ENCODE measurements at places on chromosomes 3 and 15.

GRCh38 chr3:10932596-10932995, 60.0 kb upstream of the SLC6A1 start:
- no peak overlapping the region for H3K4me3 ChIP-seq
- no peaks in the 10 kb centered on the region for H3K36me3 ChIP-seq
- H3K4me1 ChIP-seq = no peaks in the 10 kb centered on the region
- no peaks in the 10 kb centered on the region for H3K27me3 ChIP-seq

DNA sequence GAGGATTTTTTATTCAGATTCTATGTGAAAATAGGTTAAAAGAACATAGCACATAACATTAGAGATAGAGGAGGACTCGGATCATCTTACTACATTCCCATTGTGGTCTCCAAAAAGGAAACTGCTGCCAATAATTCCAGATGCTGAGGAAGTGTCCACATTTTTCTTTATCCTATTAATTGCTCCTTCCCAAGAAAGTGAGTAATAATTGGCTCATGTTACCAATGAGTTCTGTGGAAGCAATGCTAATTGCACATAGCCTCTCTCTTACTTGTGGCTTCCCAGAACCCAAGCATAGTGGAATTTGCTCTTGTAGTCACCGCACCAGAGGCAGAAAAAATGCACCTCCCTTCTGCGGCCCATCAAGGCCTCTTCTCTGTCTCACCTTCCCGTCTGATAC, 208.4 kb downstream of the PLOD2 start:
- H3K27me3 ChIP-seq = no peaks in the 10 kb centered on the region
- H3K4me1 ChIP-seq = no peaks in the 10 kb centered on the region
- no peak overlapping the region for H3K4me3 ChIP-seq
- H3K36me3 ChIP-seq = no peaks in the 10 kb centered on the region
- H3K27ac ChIP-seq = no peak overlapping the region

DNA sequence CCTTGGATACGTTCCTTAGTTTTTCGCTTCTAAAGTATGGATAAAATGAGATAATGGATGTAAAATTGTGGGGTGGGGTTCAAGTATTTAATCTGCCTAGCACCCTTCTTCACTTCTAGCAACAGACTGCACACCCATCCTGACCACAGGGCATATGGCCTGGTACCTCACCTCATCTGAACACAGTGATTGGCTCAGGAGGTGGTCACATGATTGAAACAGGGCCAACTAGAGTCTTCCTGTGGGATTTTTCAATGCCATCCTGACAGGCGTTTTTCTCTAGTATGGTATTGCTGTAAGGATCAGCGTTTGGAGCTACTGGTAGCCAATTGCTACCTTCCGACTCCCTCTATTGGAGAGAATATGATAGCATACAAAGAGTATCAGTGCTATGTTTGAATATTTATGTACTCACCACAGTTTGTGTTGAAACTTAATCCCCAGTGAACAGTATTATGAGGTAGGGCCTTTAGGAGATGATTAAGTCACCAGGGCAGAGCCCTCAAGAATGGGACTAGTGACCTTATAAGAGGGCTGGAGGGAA, 172.2 kb downstream of the PPM1L start:
- H3K27ac ChIP-seq = no peak overlapping the region
- H3K4me3 ChIP-seq = no peak overlapping the region
- no peaks in the 10 kb centered on the region for H3K4me1 ChIP-seq

DNA sequence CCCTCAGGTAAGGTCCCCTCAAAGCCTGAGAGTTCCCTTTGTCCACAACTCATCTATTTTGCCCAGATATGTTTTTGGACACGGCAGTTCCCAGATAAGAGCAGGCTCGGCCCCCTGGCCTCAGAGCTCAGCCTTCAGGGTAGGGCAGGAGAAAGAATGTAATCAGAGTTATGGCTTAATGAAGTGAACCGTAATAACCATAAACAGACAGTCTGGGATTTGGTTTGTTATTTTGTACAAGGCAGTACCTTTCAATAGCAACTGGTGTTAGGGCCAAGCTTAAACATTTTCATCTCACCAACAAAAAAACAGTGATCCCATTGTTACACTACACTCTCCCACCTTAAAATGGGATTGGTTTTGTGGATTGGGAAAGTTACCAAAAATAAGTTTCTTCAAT, 12.2 kb upstream of the ALDH1A3 start:
- no peaks in the 10 kb centered on the region for H3K27me3 ChIP-seq
- no peak for DNase-seq
- H3K36me3 ChIP-seq = no peaks in the 10 kb centered on the region
- H3K4me3 ChIP-seq = no peak overlapping the region
- no peaks in the 10 kb centered on the region for H3K4me1 ChIP-seq

DNA sequence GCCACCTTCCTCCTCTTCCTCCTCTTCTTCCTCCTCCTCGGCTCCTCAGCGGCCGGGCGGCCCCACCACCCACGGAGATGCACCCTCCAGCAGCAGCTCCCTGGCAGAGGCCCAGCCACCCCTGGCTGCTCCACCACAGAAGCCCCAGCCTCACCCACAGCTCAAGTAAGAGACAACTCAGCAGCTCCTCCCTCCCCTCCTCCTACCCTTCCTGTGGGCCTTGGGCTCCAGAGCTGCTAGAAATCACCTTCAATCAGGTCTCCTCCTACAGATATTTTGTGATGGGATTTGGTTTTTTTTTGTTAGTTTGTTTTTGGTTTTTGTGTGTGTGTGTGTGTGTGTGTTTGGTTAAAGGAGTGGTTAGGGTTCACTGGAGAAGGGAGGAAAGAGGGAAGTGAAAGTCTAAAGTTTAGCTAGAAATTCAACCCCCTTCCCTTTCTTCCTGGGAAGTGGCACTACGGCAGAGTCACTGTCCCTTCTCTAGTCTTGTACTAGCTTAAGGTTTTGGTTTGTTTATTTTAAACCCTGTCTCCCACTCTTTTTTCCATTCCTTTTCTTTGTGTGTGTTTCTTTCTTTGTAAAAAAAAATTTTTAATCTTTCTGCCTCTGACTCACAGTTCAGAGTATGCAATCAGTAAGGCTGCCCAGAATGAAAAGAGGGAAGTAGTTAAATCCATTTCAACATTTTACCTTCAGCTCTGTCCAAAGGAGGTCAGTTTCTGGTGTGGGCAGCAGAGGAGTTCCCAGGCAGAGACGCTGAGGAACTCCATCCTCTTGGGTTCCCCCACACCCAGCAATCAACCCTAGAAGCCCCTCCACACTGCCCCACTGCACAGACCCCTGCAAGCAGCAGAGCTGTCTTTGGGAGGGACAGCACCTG, 29.0 kb upstream of the TIMP4 start:
- H3K36me3 ChIP-seq = no peaks in the 10 kb centered on the region
- no peak overlapping the region for H3K4me3 ChIP-seq
- H3K27ac ChIP-seq = peak overlapping the region; percentile 58
- no peaks in the 10 kb centered on the region for H3K27me3 ChIP-seq
- DNase-seq = peak; percentile 26
- H3K4me1 ChIP-seq = no peaks in the 10 kb centered on the region

GRCh38 chr3:32681811-32682210, 3.2 kb upstream of the CNOT10 start:
- no peaks in the 10 kb centered on the region for H3K36me3 ChIP-seq
- DNase-seq = no peak
- no peak overlapping the region for H3K27ac ChIP-seq

GRCh38 chr15:42832576-42832975, 88.0 kb downstream of the TTBK2 start:
- no peak overlapping the region for H3K4me3 ChIP-seq
- no peaks in the 10 kb centered on the region for H3K4me1 ChIP-seq
- no peak for DNase-seq
- no peaks in the 10 kb centered on the region for H3K27me3 ChIP-seq
- no peaks in the 10 kb centered on the region for H3K36me3 ChIP-seq

DNA sequence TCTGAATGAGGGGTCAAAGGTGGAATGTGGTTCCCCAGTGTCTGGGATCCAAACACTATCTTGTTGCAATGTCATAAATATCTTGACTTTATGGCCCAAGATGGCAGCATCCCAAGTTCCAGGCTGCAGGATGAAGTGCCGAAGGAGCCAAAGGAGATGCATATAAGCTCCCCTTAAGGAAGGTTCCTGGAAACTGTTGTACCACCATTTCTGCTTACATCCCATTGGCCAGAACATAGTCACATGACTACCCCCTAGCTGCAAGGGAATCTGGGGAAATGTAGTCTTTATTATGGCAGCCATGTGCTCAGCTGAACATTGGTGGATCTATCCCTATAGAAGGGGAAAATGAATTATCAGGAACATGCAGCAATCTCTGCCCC, 54.3 kb downstream of the BDH1 start:
- no peak overlapping the region for H3K4me3 ChIP-seq
- DNase-seq = no peak
- H3K27ac ChIP-seq = no peak overlapping the region
- no peaks in the 10 kb centered on the region for H3K36me3 ChIP-seq

GRCh38 chr3:61578667-61579367, 17.4 kb downstream of the PTPRG start:
- H3K4me1 ChIP-seq = no peaks in the 10 kb centered on the region
- H3K27ac ChIP-seq = no peak overlapping the region
- DNase-seq = no peak
- H3K27me3 ChIP-seq = no peaks in the 10 kb centered on the region

DNA sequence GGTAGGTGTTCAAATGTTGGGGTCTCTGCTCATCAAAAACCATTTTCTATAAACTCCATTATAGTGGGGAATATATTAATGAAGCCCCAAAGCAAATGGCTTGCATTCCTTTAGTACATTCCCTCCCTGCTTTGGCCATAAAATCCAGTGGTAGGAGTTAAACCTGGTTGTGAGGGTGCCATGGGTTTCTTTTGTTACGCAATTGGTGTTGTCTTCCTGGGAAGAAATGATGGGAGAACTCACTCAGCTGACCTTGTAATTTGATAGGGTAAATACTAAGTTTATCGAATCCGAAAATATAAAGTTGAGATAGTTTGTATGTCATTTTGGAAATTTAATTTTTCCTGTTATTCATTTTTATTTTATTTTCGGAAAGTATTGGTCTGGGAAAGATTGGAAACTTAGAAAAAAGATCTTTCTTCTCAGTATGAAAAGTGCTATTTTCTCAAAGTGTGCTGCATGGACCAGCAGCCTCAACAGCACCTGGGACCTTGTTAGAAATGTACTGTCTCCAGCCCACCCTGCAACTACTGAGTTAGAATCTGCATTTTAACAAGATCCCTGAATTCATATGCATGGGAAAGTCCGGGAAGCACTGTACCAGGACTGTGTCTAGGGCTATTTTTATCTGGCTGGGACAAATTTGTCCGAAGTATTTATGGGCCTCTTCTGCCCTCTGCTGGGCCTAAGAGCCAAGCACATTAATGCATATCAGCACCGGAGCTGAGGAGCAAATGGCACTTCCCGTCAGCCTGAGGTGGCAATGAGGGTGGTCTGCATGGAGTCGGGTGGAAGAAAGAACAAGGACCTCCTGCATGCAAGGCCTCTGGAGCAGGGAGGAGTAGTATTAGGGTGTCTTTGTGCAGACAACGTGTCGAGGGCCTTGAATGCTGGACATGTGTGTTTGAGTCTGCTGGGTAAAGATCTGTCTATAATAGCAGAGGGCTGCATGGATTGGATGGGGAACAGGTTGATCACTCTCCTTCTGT, 54.7 kb downstream of the FAM81A start:
- H3K4me1 ChIP-seq = no peaks in the 10 kb centered on the region
- H3K27me3 ChIP-seq = no peaks in the 10 kb centered on the region
- no peak overlapping the region for H3K4me3 ChIP-seq
- H3K36me3 ChIP-seq = no peaks in the 10 kb centered on the region
- DNase-seq = peak; percentile 62

GRCh38 chr3:161691677-161692076, 195.1 kb downstream of the OTOL1 start:
- no peak overlapping the region for H3K27ac ChIP-seq
- H3K36me3 ChIP-seq = no peaks in the 10 kb centered on the region
- DNase-seq = no peak
- H3K4me3 ChIP-seq = no peak overlapping the region
- H3K27me3 ChIP-seq = no peaks in the 10 kb centered on the region

GRCh38 chr3:56782906-56783305, 18.8 kb downstream of the ARHGEF3 start:
- no peaks in the 10 kb centered on the region for H3K27me3 ChIP-seq
- H3K4me3 ChIP-seq = no peak overlapping the region
- peak overlapping the region; percentile 79 for H3K27ac ChIP-seq
- DNase-seq = no peak

GRCh38 chr3:157107644-157108133, 52.3 kb downstream of the CCNL1 start:
- peak; percentile 81 for DNase-seq
- H3K4me3 ChIP-seq = no peak overlapping the region
- no peaks in the 10 kb centered on the region for H3K27me3 ChIP-seq
- H3K27ac ChIP-seq = peak overlapping the region; percentile 88

- no peaks in the 10 kb centered on the region for H3K27me3 ChIP-seq
- H3K27ac ChIP-seq = no peak overlapping the region
- DNase-seq = no peak
- H3K4me3 ChIP-seq = no peak overlapping the region
Measured at GRCh38 chr3:42712688-42713372, 10.2 kb upstream of the HHATL start.
